ENCODE measurements at places on chromosomes 3 and 15. TPM values are rescaled to one million over a fixed set of nuclear protein-coding genes. Genes with fewer than 3 reads are reported as not detected.

PHLDB2 gene
- 59.5 TPM for total RNA-seq

GRCh38 chr3:125331243-125331642 lies 43.9 kb downstream of the ZNF148 start:
- DNase-seq, result no peak

- no peak for DNase-seq
These were observed 106.1 kb downstream of the OXNAD1 start for GRCh38 chr3:16370872-16371740.

DNA sequence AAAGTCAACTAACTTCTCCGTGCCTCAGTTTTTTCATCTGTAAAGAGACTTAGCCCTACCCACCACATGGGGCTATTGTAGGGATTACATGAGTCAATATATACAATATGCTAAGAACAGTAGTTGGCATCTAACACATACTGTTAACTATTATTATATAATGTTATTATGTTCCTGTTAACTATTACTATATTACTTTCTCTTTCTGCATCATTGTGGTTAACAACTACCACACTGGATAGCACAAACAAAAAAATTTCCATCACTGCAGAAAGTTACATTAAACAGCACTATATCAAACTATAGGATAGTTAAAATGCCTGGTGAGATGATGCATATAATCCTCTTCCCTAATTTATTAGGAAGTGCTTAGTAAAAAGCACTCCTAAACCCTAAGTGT lies 23.7 kb downstream of the STAG1 start:
- no peak for DNase-seq

DNA sequence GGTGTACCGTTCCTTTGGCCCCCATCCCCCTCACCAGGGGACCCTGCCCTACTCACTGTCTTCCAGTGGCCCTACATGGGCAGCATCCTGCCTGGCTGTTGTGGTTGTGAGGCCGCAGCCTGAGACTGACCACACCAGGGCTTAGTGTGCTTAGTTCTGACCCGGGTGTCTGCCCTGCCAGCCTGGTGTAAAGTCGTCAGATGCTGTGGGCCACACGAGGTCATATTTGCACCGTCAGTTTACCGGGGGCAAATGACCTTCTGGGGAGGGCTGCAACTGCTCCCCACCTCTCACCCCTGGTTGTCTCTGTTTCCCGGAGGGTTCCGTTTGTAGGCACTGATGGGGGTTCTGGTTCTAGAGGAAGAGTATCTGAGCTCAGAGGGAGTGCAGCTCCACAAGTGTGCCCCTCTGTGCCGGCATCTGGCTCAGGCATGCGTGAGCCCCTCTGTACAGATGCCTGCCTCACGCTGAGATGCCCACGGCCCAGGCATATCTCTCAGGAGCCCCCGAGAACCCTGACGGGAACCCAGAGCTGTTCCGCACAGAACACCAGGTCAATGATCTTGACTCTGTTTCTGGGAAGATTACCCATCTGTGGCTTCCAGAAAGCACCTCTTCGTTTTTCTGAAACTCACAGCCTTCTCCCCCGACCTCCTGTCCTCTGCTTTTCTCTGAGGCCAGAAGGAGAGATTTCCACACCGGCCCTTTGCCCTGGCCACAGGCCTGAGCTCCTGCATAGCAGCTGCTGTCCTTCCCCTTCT lies 19.2 kb downstream of the KLF13 start:
- no peak for DNase-seq

GRCh38 chr3:90044084-90044816 lies 936.8 kb downstream of the EPHA3 start:
- no peak for DNase-seq
